ENCODE measurements at places on chromosomes 12 and 14.

GRCh38 chr12:14836336-14837210, 6.8 kb downstream of the ART4 start:
- no peak for DNase-seq

DNA sequence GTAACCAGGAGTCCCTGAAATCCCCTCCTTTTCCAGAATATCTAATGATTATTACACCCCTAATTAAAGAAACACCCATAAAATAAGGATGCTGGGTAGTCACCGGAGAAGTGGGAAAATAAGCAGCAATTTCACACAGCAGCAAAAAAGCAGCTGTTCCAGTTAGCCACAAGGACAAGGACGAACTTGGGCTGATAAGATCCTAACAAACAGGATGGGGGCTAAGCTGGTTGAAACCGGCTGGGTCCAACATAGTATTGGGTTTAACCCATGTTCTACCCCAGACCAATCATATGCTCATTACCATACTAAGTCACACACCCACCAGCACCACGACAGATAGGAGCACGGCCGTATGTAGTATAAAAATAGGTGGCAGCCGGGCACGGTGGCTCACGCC, 100.7 kb downstream of the RPL10L start:
- DNase-seq = no peak

DNA sequence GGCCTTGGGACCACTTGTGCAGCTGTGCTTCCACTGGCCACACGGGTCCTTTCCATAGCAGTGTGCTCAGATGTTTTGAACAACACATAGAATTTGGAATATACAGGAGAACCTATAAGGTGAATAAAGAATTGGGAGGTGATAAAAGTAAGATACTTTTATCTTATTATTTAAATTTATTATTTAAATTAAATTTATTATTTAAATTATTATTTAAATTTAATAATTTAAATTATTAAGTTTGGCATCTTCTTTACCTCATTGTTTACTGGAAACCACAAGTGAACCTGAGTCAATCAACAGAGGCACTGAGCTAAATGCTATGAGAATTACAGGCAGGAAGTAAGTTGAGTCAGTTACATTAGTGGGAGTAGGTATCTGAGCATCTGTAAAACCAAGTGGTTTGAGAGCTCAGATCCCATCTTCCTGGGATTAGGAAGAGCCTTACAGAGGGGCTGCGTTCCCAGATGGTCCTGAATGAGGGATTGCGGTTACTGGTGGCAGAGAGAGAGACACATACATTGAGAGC, 103.1 kb downstream of the ESR2 start:
- no peak for DNase-seq

- DNase-seq = peak; percentile 42
Measured at GRCh38 chr14:99792551-99793212, 531 bp upstream of the EML1 start.

DNA sequence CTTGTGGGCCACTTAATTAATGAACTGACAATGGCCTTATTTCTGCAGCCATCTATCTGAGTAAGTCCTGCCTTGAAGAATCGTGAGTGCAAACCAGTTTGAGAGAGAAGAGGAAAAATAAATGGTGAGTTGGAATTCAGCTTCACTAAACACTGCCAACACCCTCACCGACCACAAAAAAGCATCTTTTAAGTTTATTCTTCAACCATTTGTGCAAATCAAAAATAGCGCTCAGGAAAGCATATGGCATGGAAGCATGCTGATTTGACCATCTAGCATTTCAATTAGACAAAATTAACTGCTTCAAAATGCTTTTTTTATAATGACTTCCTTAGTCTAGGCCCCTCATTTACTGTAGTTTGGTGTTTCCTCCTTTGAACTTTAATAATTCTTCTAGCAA, 294.0 kb downstream of the PPFIA2 start:
- peak; percentile 56 for DNase-seq

DNA sequence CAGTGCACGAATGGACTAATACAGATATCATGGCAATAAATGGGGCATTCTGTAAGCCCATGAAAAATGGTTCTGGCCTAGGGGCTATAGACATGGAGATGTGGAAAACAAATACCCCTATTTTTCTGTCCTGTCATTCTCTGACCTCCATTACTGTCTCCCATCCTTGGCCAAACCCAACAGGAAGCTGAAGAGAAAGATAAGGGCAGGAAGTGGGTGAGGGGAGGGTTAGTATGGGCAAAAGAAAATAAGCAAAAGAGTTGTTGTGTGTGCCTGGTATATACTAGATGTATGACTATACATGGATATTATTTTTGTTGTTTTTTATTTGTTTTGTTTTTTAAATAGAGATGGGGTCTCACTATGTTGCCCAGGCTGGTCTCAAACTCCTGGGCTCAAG, 339.3 kb downstream of the PCNX1 start:
- no peak for DNase-seq

GRCh38 chr14:61201171-61201570, 80.0 kb downstream of the TMEM30B start:
- no peak for DNase-seq

DNA sequence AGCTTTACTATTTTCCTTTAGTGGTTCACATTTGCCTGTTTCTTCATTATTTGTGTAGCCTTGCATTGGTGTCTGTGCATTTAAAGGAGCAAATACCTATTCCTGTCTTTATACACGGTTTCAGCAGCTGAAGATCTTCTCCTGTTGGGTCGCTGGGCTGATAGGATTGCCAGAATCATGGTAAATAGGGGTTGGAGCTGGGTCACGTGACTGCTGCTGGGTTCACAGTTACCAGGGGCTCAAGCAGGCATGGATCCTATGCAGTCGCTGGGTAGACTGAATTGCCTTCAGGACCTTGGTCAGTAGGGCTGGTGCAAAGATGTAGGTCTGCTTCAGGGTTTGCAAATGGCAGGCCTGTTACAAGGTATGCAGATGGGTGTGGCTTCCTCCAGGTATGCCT, 398.4 kb downstream of the RPS29 start:
- DNase-seq = no peak

All from cerebellar cortex (tissue), 1 donor.